ENCODE measurements at places on chromosomes 16 and 17.

GRCh38 chr17:40151414-40151963 lies 11.2 kb downstream of the CASC3 start:
- DNase-seq = no peak

- DNase-seq = no peak
Observed at GRCh38 chr16:88405216-88406060, 22.7 kb downstream of the ZNF469 start.

DNA sequence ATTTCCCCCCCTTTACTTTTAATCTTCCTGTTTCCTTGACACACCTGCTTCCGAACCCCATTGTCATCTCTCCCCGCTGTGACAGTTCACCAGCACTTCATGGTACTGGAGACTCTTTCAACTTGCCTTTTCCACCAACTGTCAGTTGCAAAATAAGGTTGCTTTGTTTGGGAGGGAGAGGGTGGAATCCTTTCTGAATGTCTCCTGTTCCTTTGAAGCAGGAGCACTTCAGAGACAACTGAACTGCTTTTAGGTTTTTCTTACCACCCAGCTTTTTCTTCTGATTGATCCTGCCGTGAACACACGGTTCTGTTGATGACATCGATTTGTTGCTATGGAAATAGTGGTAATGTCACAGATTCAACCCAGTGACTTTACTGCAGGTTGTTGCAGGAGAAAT lies 42.0 kb downstream of the RPA1 start:
- no peak for DNase-seq

DNA sequence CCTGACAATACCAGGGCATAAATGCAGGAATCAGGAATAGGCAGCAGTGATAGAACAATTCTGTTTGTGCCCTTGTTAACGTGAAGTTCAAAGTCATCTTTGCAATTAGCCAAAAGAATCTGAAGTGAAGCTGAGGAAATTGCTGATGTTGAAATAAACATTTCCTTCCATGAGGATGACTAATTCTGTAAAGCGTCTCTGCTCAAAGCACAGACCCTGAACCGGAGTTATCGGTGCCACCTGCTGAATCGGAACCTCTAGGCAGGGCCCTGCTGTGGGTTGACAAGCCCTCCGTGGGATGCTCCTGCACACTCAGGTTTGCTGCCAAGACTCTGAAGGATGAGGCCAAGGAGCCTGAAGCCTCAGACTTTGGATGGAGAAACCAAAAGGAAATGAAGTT lies 37.0 kb upstream of the CDH1 start:
- DNase-seq = no peak

DNA sequence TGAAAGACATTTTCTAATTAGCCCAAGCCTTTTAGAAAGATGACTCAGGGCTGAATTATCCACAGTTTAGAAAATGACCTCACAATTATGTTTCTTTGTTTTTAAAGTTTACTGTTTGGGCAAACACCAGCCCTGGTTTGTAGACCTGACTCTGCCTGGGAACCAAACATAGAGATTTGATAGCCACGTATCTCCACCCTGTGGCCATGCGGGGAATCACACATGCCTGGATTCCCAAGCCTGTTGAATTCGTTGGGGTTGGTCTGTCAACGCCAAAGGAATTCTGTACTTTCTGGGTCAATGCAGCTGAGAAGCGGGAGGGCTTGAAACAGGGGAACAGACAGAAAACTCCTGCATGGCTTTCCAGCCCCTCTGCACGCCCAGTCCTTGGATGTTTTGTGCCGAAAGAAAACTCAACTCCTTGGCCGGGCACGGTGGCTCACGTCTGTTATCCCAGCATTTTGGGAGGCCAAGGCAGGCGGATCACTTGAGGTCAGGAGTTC lies 26.9 kb downstream of the CD300A start:
- DNase-seq = peak; percentile 37

DNA sequence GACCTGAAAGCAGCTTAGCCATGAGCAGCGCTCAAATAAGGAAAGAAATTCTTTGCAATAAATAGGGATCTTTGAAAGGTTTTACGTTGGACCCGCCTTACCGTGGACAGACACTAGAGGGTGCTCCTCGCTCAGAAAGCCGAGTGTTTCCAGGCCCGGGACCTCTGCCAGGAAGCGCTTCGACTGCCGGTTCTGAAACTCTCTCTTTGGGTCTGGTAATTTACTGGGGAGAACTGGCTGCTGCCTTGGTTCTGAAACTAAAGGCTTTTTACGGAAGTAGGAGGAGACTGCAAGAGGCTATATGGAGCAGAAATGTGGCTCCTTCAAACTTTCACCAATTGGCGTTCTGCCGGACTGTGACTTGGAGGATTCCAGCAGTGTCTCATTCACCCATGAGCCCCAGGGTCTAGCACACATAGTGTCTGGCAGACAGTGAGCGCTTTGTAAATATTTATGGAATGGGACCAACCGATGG lies 45.6 kb upstream of the HOXB9 start:
- DNase-seq = peak; percentile 34

DNA sequence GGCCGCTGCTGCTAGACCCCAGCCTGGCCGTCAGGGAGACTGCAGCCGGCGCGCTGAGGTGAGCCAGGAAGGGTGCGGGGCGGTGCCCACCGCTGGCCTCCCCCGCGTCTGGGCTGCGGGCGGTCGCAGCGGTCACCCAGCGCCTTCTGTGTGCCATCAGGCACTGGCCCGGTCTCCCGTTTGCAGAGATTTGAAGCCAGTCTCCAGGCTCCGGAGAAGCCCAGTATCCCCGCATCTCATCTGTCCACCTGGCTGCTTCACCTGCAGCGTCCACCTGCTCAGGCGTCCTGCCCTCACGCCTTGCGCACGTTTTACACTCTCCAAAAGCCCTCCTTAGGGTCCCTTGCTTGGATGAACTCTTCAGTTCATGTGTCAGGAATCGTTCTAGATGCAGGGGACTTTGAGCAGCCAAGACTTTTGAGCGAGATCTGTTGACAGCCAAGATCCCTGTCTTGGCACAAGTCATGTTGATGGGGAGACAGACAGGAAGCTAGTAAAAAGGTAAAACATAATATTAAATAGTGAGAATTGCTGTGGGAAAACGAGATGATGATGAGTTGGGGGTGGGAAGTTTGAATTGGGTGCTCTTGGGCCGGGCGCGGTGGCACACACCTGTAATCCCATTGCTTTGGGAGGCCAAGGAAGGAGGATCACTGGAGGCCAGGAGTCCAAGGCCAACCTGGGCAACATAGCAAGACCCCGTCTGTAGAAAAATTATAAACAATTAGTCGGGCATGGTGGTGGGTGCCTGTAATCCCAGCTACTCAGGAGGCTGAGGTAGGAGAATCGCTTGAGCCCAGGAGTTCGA lies 916 bp downstream of the HEATR3 start:
- no peak for DNase-seq

GRCh38 chr17:14052886-14053615 lies 16.3 kb upstream of the COX10 start:
- no peak for DNase-seq
